Amniotic stem cell (primary cell): ENCODE measurements at places on chromosomes 11 and 22.

GRCh38 chr11:41788177-41788576, 328.7 kb upstream of the LRRC4C start:
- no peak for DNase-seq

GRCh38 chr11:10785146-10785474, 23.6 kb downstream of the EIF4G2 start:
- DNase-seq, result no peak

- no peak for DNase-seq
These were observed 46.6 kb upstream of the TCF20 start for GRCh38 chr22:42317008-42317407.

DNA sequence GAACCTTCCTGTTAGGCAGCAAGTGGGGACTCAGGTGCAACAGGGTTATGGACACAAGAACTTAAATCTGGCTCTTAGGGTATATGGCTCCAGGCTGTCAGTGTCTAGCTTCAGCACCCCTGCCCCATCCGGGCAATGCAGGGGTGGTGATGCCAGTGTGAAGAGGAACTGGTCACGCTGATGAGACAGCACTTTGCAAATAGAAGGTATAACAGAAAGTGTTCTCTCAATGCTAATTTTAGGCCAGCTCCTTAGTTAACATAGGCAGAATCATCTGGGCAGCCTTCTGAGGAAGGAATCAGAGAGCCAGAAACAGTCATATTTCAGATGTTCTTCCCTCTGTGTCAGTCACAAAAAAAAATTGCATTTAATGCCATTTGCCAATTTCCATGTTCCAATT, 41.2 kb downstream of the SYT9 start:
- DNase-seq, result no peak

DNA sequence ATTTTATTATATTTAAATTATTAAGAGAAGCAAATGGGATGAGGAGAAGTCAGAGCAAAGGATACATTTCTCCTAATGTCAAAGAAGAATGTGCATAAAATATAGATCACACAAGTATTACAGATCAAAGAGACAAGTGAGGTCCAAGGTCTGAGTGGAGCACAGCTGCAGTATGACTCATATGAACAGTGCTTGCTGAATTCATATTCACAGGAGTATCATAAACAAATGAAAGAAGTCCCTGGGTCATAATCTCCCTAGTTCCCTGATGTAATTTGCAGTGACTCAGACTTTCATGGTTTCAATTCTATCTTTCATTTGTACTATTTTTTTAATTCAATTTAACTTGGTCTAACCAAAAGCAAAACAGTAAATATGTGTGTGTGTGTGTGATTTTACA, 499.0 kb upstream of the CCDC179 start:
- DNase-seq, result peak; percentile 45

- DNase-seq, result no peak
These were observed 67.1 kb downstream of the GRIK4 start for GRCh38 chr11:120578596-120579154.

GRCh38 chr22:49008682-49009235, 818.9 kb downstream of the BRD1 start:
- DNase-seq, result no peak

DNA sequence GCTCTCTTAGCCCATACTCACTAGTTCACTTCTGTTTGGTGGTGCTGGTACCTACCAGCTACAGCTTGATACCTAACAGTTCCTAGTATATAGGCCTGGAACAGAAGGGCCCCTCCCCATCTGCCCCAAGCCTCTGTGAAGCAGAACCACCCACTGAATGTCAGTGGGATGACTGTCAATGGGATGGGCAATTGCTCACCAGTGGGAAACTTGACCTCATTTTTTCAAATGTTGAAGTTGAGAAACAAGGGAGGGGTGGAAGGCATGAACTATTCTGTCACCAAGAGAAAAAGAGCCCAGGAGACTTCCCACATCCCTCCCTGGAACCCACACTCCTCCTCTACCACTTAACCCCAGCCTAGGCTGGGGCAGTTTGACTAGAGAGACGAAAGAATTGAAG, at the start of gene NLRP10:
Gene NLRP10, minus strand, starts transcription at position 62 of the 400 bp plus-strand sequence. CDS start 1,952 bp downstream, outside the sequence.
- DNase-seq, result peak; percentile 63

DNA sequence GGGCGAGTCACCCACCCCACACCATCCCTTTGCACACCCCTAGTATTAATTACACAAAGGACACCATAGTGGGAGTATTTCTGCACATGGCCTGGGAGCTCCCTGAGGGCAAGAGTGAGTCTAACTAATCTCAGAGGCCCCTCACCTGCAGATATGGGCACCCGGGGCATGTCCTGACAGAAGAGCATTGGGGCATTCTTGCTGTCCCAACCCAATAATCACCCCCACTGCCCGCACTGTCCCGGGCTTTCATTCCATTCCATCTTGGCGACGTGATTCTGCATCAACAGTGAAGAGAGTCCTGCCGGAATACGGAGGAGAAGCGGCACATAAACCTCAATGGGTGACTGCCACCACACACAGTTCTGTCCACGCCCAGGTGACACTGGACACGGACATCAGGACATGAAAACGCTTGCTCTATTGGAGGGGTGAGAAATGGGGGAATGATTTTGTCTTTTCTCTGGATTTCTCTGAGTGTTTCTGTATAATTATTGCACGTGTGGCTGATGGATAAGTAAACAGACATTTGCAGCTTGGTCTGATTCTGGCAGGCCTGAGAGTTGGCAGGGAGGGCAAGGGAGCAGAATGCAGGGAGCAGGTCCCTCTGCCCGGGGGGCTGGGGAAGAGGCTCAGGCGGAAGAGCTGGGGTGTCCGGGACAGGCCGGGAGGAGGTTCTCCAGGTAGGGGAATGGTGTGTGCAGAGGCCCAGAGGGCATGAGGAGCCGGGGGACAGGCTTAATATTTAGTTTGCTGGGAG, 38.2 kb downstream of the SCUBE1 start:
- no peak for DNase-seq

DNA sequence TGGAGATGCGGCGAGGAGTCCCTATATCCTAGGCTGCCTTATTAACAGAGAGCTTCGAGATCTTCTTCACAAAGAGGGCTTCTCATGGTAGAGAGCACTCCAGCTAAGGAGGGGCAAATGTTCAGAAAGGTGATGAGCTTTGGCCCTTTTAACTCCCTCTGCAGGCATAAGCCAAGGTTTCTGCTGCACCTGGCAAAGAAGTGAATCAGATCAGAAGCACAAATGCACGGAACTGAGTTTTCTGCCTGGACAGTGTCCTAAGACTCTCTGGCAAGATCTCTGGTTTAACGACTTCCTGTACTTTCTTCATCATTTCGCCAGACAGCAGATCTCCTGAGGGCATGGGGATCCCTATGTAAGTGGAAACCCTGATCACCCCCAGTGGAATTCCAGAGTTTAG, 37.2 kb downstream of the POU2AF3 start:
- no peak for DNase-seq

GRCh38 chr11:28417601-28418323, 309.6 kb downstream of the METTL15 start:
- DNase-seq, result no peak

- DNase-seq, result no peak
These were observed 22.6 kb upstream of the MYOD1 start for GRCh38 chr11:17696741-17697140.

DNA sequence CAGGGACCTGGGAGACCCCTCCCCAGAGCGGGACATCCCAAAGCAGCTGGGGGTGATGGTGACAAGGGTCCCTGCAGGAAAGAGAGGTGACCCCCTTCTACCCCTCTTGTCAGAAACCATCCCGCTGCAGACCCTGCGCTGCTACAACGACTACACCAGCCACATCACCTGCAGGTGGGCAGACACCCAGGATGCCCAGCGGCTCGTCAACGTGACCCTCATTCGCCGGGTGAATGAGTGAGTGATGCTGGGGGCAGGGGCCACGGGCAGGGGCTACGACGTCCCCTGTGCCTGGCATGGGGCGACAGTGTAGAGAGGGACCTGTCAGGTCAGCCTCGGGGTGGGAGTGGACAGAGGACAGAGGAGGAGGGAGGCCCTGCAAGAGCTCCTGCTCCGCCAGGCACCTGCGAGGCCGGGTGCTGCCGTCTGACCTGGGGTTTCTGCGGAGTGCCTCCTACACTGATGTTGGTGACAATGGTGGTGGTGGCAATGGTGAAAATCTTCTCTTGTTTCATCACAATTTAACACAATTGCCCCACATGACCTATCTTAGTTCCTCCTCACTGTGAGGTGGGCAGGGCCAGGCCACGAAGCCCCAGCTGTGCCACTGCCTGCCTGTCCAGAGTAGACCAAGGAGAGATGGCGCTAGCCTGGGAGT, 9.8 kb downstream of the CSF2RB start:
- no peak for DNase-seq

- DNase-seq, result no peak
These were observed 83.8 kb upstream of the LARGE1 start for GRCh38 chr22:34004058-34004457.

DNA sequence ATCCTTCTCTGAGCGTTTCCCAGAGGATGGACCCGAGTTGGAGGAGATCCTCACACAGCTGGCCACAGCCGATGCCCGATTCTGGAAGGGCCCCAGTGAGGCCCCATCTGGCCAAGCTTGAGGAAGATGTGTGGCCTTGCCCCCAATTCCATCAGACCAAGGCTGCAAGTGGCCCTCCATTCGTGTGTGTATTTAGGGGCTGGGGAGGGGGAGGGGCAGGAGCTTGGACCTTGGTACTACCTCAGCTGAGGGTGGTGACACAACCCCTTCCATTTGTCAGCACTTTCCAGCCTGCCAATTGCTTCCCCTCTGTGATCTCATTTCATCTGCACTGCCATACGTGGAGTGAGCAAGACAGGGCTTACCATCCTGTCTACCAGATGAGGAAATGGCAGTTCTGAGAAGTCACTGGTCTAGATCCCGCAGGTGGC, 1.3 kb upstream of the BBS1 start:
- no peak for DNase-seq

DNA sequence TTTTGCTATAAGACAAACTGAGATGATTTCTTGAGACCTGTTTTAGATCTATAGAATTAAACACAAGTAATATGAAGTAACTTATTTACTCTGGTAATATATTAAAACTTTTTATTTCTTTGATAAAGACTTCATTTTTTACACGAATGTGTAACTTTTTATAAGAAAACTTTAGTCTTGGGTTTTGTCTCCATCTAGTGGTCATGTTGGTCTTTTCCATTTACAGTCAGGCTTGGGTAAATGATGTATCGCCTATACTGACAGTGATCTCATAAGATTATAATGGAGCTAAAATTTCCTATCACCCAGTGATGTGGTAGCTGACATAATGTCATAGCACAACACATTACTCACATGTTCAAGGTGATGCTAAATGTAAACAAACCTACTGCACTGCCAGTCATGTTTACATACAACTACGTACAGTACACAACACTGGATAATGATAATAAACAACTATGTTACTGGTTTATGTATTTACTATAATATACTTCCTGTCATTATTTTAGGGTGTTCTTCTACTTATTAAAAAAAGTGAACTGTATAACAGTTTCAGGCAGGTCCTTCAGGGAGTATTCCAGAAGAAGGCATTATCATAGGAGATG, 7.5 kb upstream of the C11orf97 start:
- peak; percentile 53 for DNase-seq

DNA sequence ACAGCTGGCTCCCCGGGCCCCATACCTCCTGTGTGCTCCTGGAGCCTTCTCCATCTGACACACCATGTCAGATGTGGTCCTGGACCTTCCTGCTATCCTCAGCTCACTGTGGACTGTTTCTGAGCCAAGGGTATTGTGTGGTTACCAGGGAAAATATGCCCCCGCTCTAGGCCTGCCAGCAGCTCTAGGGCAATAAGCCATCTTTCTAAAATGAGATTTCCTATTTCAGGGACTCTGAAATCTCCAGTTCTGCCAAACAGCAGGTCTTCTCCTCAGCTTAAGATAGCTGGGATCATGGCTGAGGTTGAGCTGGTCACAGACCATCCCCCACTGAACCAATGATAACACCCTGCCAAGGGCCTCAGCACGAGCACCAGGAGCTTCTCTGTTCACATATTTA, 227.6 kb downstream of the ST3GAL4 start:
- no peak for DNase-seq
